ENCODE measurements at places on chromosomes 2 and 18.
A peak's percentile ranks its signal among the peaks of the same experiment; 100 is the strongest.

- DNase-seq, result peak; percentile 97
These were observed at the start of gene GMCL1 for GRCh38 chr2:69829256-69830044. GMCL1 (plus strand) TSS chr2:69829660; CDS start chr2:69829893, 233 bp downstream.

GRCh38 chr2:85151026-85151425 lies 17.8 kb downstream of the TCF7L1 start:
- DNase-seq, result no peak

- no peak for DNase-seq
These were observed 7.4 kb upstream of the MOB1A start for GRCh38 chr2:74186038-74186437.

GRCh38 chr2:233936089-233936488 lies 18.9 kb downstream of the TRPM8 start:
- no peak for DNase-seq

GRCh38 chr2:219387306-219388120 lies at the start of gene DNPEP:
DNPEP (minus strand) TSS chr2:219387912; CDS start chr2:219387794, 118 bp downstream.
- peak; percentile 94 for DNase-seq

GRCh38 chr2:152054593-152054992 lies 44.3 kb downstream of the CACNB4 start:
- no peak for DNase-seq

Data from stimulated activated CD4-positive, alpha-beta T cell treated with anti-CD3 and anti-CD28 coated beads, Interleukin-1b, Interleukin-23, amount 100 ng/mL, for 1 hour (primary cell).